ENCODE measurements at places on chromosomes 16 and 17.

DNA sequence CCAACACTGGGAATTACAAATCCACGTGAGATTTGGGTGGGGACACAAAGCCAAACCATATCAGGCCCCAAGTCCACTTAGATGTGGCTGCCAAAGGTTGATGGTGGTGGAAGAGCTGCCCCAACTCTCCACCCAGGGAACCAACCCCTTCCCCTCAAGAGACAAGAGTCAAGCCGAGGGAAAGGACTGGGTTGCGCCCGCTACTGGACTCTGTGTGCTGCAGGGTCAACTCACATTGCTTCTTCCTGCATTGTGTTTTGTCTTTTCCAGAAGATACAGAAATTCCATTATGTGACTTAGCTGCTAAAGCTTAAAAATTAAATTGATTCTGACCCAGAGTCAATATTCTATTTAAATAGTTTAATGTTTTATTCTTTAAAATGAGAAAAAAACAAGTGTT, 58.5 kb downstream of the ADAMTS18 start:
- no peak for DNase-seq

- DNase-seq = no peak
Observed at GRCh38 chr17:70563281-70563820, 394.0 kb downstream of the KCNJ2 start.

GRCh38 chr16:67648088-67648763, 3.3 kb downstream of the CARMIL2 start:
- DNase-seq = no peak

- DNase-seq = no peak
Observed at GRCh38 chr16:47110939-47111338, 32.8 kb downstream of the NETO2 start.

- no peak for DNase-seq
Observed at GRCh38 chr17:82198092-82198491, 14.6 kb downstream of the CCDC57 start.

DNA sequence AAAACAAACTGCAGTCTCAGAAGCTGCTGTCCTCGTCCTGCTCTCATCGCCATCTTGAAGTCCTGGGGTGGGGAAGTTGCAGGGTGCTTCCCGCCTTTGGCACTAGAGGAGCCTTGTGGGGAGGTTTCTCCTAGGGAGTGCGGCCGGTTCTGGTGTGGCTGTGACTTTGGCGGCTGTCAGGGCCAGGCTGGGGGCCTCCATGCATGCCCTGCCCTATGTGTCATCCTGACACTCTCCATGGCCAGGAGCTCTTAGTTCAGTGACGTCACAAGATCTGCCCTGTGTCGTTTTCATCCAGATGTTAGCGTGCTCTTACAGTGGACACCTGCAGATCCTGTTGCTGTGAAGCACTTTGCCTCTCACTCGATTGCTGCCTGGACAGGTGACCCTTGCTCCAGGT, 49.6 kb downstream of the PLD6 start:
- DNase-seq = no peak

- DNase-seq = no peak
Observed at GRCh38 chr16:86079255-86079885, 180.4 kb downstream of the IRF8 start.

- no peak for DNase-seq
Observed at GRCh38 chr16:88350922-88351321, 31.8 kb upstream of the ZNF469 start.

DNA sequence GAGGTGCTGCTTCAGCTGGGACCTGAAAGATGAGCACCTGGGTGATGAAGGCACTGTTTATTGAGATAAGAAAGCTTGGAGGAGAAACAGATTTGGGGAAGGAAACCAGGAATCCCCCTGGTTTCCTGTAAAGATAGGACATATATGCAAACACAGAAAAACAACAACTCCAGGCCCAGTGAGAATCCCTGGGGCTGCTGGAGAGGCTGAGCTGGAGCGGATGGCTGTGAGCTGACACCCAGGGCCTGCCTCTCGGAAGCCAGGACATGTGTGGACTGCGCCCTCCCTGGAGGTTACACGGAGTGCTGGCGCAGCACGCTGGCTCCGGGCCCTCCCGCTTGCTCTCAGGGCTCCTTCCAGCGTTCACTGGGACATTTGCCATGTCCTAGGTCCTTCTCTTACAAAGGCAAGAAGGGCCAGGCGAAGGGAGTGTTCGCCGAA, 57.5 kb downstream of the CYB5B start:
- no peak for DNase-seq

DNA sequence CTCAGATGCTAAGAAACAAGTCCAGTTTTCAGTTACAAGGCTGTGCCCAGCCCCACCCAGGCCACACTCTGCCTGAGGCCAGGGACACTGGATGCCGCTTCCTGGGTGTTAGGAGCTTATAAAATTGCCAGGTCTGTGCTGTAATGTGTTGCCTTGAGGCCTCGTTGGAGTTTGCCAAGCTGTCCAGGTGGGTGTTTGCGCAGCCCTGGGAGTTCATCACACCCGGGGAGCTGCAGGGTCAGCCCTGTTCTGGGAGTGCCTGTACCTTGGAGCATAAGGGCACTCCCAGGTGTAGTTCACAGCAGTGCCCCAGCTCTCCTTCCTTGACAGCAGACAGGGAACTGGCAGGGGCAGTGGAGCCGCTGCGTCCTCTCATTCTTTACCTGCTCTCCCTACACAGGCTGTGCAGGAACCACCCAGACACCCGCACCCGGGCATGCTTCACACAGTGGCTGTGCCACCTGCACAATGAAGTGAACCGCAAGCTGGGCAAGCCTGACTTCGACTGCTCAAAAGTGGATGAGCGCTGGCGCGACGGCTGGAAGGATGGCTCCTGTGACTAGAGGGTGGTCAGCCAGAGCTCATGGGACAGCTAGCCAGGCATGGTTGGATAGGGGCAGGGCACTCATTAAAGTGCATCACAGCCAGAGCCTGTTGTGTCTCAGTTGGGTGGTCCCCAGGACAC, 1.6 kb downstream of the GFER start:
- DNase-seq = no peak

GRCh38 chr17:11840052-11840451, 157.2 kb downstream of the ZNF18 start:
- no peak for DNase-seq

- DNase-seq = no peak
Observed at GRCh38 chr17:56257075-56257474, 103.8 kb downstream of the ANKFN1 start.

- DNase-seq = no peak
Observed at GRCh38 chr17:19365499-19365817, 2.9 kb upstream of the B9D1 start.

DNA sequence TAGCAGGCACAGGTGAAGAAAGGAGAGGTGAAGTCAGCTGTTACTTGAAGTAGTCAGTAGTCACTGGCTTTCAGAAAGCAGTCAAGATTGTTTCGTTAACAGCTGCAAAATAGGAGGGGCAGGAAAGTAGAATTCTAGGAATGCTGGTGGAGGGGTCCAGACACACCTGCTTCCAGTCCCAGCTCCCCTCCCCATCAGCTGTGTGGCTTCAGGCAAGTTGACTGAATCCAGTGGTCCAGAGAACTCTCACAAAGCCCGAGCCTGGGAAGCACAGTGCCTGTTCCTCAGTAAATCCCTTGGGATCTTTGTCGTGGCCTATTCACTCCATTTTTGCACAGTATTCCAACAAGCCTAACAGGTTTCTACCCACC, 4.6 kb upstream of the SOCS1 start:
- DNase-seq = no peak

- no peak for DNase-seq
Observed at GRCh38 chr17:47717261-47717697, 15.8 kb upstream of the TBX21 start.

- DNase-seq = peak; percentile 43
Observed at GRCh38 chr17:53516636-53517035, 306.1 kb upstream of the KIF2B start.

DNA sequence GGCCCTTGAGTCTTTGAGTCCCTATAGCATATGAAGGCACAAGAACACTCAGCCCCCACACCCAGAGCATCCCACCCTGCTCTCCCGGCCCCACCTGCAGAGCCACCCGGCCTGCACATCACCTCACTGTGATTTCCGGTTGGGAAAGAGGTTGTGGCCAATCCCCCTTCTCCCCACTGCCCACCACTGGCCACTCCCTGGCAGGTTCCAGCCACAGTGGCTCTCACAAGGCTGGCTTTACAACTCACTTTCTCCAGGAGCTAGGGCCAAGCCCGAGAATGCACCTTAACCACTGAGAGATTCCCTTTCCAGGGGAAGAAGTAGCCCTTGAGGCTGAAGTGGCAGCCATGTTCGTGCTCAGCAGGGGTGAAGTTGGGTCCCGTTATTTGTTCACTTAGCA, 123.9 kb downstream of the C16orf78 start:
- no peak for DNase-seq

DNA sequence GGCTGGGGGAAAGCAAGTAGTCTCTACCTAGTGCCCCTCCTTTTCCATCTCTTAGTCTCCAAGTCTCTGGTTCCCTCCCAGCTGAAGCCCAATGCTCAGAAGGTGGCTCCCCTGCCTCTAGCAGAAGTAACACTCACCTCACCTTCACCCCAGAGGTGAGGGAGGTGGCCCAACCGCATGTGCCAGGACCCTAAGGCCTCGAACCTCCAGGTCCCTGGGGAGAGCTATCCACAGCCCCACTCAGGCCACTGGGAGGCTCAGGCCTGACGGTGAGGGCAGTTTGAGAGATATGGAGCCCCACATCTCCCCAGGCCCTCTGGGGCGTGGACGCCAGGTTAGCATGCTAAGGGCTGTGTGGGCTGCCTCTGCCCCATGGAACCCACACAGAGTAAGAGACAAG, 5.8 kb downstream of the CBLN1 start:
- no peak for DNase-seq

- no peak for DNase-seq
Observed at GRCh38 chr16:54216268-54216667, 70.3 kb downstream of the IRX3 start.

DNA sequence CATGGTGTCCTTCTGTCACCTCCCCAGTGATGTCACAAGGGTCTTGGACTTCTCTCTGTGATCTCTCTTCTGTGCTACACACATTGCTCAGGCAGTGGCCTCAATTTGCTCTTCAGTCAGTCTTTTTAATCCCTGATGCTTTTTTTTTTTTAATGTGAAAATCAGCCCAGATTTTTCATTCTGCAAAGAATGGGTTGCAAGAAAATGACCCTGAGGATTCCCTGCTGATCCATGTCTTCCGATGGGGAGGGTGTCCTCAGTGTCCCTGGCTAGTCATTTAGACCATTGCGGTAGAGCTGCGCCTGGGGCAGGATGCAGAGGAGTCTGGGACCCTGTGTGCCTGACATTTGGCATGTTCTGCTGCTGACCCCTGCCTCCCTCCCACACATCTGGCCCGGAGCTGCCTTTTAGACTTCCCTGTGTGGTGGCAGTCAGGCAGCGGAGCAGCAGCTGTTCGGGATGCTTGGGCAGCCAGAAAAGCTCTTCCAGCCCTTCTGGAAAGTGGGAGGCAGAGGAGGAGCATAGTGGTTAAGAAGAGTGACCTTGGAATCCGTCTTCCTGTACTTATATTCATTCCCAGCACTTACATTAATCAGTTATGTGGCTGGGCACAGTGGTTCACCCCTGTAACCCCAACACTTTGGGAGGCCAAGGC, 12.3 kb downstream of the GPT2 start:
- no peak for DNase-seq

DNA sequence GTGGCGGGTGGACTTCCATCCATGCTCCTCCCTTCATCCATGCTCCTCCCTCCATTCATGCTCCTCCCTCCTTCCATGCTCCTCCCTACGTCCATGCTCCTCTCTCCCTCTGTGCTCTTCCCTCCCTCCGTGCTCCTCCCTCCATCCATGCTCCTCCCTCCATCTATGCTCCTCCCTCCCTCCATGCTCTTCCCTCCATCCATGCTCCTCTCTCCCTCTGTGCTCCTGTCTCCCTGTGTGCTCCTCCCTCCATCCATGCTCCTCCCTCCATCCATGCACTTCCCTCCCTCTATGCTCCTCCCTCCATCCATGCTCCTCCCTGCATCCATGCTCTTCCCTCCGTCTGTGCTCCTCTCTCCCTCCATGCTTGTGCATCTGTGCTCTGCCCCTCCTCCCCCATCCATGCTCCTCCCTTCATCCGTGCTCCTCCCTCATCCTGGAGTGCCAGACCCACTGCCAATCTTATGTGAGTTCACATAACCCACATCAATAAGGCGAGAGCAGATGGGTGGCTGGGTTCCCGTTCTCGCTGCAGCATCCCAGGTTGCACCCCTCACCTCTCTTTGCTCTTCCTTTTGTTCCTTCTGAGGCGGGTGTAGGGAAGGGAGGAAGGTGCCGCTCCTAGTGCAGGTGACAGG, 22.8 kb downstream of the KSR1 start:
- peak; percentile 37 for DNase-seq

DNA sequence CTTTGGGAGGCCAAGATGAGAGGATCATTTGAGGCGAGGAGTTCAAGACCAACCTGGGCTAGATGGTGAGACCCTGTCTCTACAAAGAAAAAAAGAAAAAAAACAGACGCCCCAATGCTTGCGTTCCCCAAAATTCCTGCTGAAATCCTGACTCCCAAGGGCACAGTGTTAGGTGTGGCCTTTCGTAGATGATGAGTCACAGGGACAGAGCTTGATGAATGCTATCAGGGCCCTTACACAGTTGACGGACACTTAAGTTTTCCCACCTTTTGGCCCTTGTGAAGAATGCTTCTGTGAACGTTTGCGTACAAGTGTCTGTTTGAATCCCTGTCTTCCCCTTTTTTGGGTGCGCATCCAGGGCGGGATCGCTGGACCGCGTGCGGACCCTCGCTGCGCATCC, 16.5 kb upstream of the ZNF750 start:
- no peak for DNase-seq

- DNase-seq = no peak
Observed at GRCh38 chr16:81548551-81548875, 103.9 kb downstream of the CMIP start.

- DNase-seq = no peak
Observed at GRCh38 chr16:5354645-5355044, 257.1 kb upstream of the EEF2KMT start.

DNA sequence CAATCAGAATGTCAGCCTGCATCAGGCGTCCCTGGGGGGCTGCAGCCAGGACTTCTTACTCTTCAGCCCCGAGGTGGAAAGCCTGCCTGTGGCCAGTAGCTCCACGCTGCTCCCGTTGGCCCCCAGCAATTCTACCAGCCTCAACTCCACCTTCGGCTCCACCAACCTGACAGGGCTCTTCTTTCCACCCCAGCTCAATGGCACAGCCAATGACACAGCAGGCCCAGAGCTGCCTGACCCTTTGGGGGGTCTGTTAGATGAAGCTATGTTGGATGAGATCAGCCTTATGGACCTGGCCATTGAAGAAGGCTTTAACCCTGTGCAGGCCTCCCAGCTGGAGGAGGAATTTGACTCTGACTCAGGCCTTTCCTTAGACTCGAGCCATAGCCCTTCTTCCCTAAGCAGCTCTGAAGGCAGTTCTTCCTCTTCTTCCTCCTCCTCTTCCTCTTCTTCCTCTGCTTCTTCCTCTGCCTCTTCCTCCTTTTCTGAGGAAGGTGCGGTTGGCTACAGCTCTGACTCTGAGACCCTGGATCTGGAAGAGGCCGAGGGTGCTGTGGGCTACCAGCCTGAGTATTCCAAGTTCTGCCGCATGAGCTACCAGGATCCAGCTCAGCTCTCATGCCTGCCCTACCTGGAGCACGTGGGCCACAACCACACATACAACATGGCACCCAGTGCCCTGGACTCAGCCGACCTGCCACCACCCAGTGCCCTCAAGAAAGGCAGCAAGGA, 10.4 kb downstream of the NFE2L1 start:
- no peak for DNase-seq
